Ovary (tissue), 10 donors: ENCODE measurements at places on chromosomes 3 and 15. TPM values are rescaled to one million over a fixed set of nuclear protein-coding genes. Genes with fewer than 3 reads are reported as not detected.

- no peaks in the 10 kb centered on the region for H3K27me3 ChIP-seq
- peaks cover 10% of the 10 kb centered on the region for H3K4me1 ChIP-seq
- H3K36me3 ChIP-seq, result no peaks in the 10 kb centered on the region
- no peak overlapping the region for H3K27ac ChIP-seq
- H3K4me3 ChIP-seq, result no peak overlapping the region
These were observed 103.5 kb downstream of the TBC1D2B start for GRCh38 chr15:77974098-77974414.

DNA sequence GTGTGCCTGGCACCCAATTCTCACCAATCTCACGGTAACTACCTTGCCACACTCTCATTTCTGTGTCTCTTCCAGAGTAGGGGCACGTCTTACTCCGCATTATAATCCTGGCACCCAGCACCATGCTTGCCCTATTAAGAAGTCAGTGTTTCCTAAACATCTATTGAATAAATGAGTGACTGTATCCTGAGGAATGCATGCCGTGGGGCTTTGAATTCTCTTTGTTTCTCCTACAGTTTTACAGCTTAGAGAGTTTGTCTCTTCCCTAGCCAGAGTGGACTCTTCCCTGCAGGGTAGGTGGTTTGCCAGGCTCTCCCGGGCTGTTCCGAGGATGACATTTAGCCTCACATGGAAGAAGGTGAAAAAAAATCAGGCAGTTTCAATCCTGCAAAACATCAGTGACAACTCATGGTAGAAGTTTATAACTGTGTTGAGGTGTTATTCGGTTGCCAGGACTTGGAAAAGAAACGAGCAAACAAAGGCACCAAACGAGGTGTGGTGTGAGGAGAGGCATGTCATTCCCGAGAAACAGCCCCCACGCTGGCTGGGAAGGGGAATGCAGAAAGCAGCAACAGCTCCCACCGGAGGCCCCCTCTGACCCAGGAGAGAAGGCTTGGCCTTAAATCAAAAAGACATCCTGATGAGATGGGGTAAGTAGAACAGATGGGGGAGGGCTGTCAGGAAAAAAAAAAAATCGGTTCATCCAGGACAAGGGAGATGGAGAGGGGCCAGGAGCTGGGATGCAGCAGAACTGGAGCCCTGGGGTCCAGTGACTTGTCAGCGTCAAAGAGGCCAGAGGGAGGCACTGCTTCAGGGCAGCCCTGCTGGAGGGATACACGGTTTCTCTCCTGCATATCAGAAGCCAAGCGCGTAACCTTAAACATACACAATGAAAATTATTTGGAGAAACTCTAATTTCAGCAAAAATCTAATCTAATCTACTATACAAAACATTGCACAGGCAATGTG is 168.4 kb upstream of the ARRDC4 start:
- DNase-seq, result no peak
- H3K4me1 ChIP-seq, result no peaks in the 10 kb centered on the region
- H3K4me3 ChIP-seq, result no peak overlapping the region
- no peaks in the 10 kb centered on the region for H3K36me3 ChIP-seq
- H3K27me3 ChIP-seq, result no peaks in the 10 kb centered on the region

DNA sequence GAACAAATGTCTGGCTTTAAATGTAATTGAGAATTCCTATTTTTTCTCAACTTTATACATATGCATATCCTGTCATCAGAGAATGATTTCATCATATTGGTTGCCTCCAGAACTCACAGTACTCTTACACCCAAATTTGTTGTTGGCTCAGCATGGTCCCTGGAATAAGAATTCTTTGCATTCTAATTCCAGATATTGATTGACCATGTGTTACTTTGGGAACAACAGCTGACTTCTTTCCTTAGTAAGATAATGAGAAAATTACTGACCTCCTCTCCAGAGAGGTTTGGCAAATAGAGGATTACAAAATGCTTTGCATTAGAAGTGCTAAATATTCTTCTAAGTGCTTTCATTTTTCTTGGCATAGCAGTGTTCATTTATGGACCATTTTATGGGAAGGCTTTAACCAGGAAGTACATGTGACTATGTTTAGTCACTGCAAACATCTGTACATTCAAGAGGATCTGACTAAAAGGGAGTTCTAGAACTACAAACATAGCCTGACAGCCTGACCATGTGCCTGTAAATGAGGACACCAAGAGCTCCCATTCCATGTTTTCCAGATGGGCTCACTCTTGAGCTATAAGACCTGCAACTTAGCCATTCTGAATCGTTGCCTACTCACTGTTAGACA is 391.6 kb upstream of the DPPA4 start:
- no peaks in the 10 kb centered on the region for H3K4me1 ChIP-seq
- no peaks in the 10 kb centered on the region for H3K36me3 ChIP-seq
- no peaks in the 10 kb centered on the region for H3K27me3 ChIP-seq

GRCh38 chr3:42115946-42116345 is 24.8 kb downstream of the TRAK1 start:
- no peaks in the 10 kb centered on the region for H3K27me3 ChIP-seq
- no peak overlapping the region for H3K27ac ChIP-seq
- no peak for DNase-seq

DNA sequence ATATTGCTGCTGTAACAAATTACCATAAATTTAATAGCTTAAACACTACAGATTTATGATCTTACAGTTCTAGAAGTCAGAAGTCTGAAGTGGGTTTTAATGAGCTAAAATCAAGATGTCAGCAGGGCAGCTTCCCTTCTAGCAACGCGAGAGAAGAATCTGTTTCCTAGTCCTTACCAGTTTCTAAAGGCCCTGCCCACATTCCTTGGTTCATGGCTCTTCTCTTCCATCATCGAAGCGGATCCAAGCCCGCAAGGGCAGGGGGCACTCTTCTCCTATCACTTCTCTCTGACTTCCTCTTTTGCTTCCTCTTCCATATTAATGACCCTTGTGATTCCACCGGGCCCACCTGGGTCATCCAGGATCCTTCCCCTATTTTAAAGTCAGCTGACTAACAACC is 16.1 kb downstream of the MINDY4B start:
- no peaks in the 10 kb centered on the region for H3K27me3 ChIP-seq
- H3K4me1 ChIP-seq, result no peaks in the 10 kb centered on the region

GRCh38 chr3:67737906-67738865 is 83.8 kb upstream of the SUCLG2 start:
- H3K4me3 ChIP-seq, result no peak overlapping the region
- no peaks in the 10 kb centered on the region for H3K36me3 ChIP-seq
- no peak overlapping the region for H3K27ac ChIP-seq
- no peaks in the 10 kb centered on the region for H3K27me3 ChIP-seq
- H3K4me1 ChIP-seq, result no peaks in the 10 kb centered on the region
- no peak for DNase-seq

RAF1 gene
- total RNA-seq, result 78.8 TPM

GPR87 gene
- not detected for total RNA-seq

GOLGA8M gene
- 2.5 TPM for total RNA-seq

ELP6 gene
- 22.4 TPM for total RNA-seq
